ENCODE measurements at places on chromosomes 4 and X.

GRCh38 chr4:177989503-177990201 is 547.4 kb upstream of the AGA start:
- DNase-seq, result no peak

DNA sequence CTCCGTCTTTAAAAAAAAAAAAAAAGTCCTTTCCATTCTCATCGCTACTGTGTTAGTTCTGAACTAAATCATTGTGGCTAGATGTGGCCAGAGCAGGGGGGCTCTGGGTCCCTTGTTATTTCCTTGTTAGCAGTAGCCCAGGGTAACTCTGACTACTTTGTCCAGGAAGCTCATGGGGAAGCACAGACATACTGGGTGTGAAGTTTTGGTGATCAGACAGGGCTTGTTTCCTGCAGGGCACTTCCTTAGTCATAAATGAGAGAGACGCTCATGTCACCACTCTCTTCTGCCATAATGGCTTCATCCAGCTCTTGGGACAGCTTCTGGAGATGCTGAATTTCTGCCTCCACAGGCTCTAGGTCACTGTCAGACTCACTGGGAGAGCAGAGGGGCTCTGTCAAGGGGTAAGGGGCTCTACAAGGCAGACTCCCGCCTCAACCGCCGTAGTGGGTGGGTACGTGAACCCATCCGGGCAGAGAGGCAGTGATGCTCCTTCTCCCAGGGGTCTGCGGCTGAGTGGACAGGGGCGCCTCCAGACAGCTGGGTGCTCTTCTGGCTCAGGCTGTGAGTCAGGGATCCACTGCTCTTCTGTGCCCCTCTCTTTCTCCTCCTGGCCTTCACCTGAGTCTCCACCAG is 12.9 kb downstream of the STIM2 start:
- DNase-seq, result no peak

DNA sequence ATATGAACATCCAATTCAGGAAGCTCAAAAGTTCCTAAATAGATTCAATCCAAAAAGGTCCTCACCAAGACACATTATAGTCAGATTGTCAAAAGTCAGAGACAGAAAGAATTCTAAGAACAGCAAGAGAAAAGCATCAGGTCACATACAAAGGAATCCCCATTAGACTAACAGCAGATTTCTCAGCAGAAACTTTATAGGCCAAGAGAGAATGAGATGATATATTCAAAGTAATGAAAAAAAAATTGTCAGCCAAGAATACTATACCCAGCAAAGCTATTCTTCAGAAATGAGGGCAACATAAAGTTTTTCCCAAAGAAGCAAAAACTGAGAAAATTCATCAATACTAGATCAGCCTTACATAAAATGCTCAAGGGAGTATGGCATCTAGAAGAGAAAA is 106.6 kb upstream of the SH3RF1 start:
- no peak for DNase-seq

GRCh38 chrX:133655275-133656265 is 240.3 kb upstream of the GPC4 start:
- DNase-seq, result no peak

DNA sequence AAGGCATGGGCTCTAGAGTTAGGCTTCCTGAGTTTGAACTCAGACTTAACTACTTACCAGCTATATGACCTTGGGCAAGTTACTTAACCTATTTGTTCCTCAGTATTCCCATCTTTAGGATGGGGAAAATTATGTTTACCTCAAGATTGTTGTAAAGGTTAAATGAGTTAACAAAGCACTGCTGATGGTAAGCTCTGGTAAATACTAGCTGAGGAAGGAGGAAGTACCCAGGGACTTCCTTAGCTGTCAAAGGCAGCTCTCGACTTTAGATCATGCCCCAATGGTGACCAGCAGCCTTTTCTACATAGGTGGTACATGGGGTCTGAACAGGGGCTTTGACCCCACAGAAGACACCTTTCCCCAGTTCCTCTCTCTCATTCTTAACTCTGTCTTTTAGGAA is 20.1 kb downstream of the ATP7A start:
- DNase-seq, result no peak

GRCh38 chr4:172362569-172362968 is 549.4 kb downstream of the GALNTL6 start:
- no peak for DNase-seq

- DNase-seq, result no peak
Observed at GRCh38 chr4:175109933-175110332, 191.8 kb downstream of the ADAM29 start.

DNA sequence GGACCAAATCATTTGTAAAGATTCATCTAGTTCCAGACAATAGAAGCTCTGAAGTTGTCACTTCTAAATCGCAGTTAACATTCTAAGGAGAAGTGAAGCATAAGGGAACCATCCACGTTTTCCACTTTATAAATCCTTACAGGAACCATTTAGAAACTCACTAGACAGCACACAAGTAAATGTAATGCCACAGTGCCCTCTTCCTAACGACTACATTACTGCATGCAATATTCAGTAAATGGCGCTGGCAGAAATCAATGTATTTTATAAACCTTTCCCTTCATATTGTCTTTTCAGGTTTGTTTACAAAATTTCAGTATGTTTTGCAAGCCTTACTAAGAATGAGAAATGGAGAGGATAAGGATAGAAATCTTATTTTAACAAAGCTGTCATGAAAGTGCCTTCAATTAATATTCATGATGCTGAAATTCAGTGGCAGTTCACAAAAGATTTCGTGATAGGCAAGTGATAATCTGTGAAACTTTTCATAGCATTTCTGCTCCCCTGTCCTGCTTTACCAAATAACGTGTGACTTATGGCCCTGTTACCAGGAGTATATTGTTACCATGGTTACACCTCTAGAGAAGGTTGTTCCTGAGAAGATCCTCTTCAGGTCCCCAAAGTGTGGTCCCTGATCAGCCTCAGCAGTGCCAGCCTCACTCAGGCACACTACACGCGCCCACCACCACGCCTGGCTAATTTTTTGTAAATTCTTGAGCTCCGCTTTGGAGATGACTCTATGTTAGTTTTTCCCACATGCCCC is 54.2 kb downstream of the TMA16 start:
- peak; percentile 76 for DNase-seq

GRCh38 chr4:142801966-142802365 is 44.1 kb downstream of the INPP4B start:
- no peak for DNase-seq

GRCh38 chrX:129626026-129626425 is 28.7 kb downstream of the APLN start:
- DNase-seq, result no peak

DNA sequence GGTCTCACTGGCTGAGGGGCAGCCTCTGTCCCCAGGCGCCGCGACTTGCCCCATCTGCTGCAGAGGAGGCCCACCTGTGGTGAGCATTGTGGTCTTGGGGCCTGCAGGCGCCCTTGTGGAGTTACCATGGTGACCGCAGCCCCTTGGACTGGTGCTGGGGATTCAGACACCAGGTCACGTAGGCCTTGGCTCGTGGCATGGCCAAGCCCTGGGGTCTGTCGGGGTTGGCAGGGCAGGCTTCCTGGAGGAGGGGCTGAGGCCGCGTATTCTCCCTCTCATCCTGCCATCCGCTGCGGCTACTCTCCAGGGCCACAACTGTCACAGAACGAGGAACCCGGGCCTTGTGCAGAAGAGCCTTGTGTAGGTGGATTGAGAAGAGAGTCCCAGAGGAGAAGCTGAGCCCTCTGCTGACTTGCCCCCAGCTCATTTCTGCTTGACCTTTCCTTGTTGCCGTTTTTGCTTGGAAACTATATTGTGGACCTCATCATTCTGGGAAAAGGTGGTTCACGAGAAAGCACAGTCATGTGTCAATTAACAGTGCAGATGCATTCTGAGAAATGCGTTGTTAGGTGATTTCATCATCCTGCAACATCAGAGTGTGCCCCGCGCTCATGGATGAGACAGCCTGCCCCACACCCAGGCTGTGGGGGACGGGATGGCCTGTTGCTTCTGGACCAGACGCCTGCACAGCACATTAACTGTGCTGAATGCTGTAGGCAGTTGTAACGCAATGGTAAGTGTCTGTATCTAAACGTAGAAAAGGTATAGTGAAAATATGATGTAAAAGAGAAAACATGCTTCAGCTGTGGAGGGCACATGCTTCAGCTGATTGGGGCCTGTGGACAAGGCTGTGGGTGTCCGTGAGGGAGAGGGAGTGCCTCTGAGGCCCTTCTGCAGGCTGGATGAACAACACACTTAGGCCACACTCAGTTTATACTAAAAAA is 38.5 kb downstream of the TRMT44 start:
- peak; percentile 6 for DNase-seq

GRCh38 chrX:8183346-8183745 is 12.3 kb upstream of the VCX2 start:
- no peak for DNase-seq

GRCh38 chrX:73525928-73526690 is 36.9 kb upstream of the CHIC1 start:
- DNase-seq, result no peak

- DNase-seq, result peak; percentile 95
Observed at GRCh38 chr4:26048378-26048882, 134.4 kb downstream of the SMIM20 start.

DNA sequence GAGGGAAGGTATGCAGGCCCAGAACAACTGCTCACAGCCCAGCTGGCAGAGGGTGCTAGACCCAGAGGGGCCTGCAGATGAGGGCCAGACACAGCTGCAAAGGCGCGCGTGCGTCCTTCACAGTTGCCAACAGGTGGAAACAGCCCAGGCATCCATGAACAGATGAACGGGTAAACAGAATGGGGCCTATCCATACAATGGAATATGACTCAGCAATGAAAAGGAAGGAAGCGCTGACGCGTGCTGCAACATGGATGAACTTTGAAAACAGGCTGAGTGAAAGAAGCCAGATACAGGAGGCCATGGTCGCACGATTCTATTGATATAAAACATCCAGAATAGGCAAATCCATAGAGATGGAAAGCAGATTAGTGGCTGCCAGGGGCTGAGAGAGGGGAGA is 83.1 kb upstream of the DDX3X start:
- no peak for DNase-seq

- DNase-seq, result no peak
Observed at GRCh38 chrX:25640276-25640675, 497.9 kb upstream of the MAGEB18 start.

- DNase-seq, result peak; percentile 62
Observed at GRCh38 chr4:151652841-151653547, 107.8 kb downstream of the GATB start.

DNA sequence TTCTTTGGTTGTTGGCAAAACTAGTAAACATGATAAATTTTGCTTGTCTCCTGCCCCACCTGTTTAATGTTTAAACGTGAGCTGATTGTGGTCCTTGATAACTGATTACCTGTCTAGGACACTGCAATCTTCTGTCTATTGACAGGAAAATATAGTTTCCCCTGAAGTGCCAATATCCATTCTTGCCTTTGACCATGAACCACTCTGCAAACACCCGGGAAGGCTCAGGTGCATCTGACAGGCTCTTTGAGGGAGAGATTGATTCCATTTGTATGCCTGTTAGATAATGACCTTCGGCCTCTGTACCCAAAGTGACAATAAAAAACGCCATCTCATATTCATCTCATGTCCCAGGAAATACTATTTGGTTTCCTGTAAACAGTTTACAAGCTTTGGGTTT is 453.0 kb downstream of the CENPC start:
- no peak for DNase-seq

- no peak for DNase-seq
Observed at GRCh38 chr4:154642373-154643009, 30.0 kb upstream of the FGG start.

GRCh38 chr4:83454686-83455085 is 937 bp downstream of the HELQ start:
- DNase-seq, result peak; percentile 31

GRCh38 chr4:77143091-77143490 is 13.9 kb upstream of the CCNG2 start:
- no peak for DNase-seq

DNA sequence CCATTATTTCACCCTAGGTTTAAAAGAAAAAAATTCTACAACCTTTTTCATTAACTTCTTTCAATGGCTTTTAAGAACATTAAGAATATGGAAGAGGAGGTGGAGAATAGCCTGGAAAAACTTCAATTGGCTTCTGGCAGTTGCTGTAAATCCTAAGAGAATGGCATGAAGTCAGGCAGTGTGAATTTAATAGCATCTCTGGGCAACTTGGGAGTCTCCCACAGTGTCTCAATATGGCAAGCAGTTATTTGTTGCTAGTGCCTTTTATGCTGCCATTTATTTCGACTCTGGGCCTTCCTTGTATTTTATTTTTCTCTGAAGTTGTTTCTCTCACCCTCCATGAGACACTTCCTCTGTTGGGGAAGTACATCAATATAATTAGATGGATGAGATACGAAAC is 322.1 kb downstream of the CBLL2 start:
- no peak for DNase-seq

DNA sequence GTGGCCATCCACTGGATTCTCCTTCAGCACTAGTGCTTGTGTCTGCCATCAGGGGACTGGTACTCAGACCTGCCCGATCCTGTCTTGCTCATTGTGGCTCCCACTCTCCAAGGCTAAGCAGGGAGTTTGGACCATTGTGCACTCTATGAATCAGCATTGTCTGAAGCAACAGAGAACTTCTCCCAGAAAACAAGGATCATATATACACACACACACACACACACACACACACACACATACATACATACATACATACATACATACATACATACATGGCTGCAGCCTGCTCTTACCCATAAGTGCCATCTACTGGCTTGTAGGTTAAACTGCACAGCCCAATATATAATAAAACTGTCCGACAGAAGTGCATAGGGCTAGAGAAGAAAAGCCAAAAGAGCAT is 345.3 kb upstream of the LCORL start:
- peak; percentile 66 for DNase-seq

- DNase-seq, result no peak
Observed at GRCh38 chr4:140874056-140874455, 117.9 kb upstream of the TBC1D9 start.

- no peak for DNase-seq
Observed at GRCh38 chr4:10336471-10336870, 120.8 kb downstream of the ZNF518B start.

DNA sequence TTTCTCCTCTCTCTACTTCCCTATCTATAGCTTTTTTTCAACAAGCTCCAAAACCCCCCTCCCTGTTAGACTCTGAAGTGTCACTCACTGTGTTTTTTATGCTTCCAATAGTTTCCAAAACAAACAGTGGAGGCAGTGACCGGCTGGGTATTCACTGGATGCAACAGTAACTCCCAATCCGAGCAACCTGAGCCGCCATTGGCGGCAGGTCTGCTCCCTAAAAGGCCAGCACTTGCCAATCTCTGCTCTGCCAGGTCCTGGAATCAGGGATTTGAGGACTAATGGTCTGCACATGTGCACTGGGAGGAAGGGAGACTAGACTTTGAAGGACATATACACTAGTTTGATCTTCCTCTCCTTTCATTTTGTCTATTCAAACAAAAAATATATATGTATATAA is 7.1 kb downstream of the TBX22 start:
- DNase-seq, result no peak

GRCh38 chr4:156609421-156609820 is 362.2 kb downstream of the PDGFC start:
- DNase-seq, result no peak

- no peak for DNase-seq
Observed at GRCh38 chr4:99383399-99383798, 30.9 kb upstream of the ADH1C start.
